ENCODE measurements at places on chromosomes 11 and 22.
A peak's percentile ranks its signal among the peaks of the same experiment; 100 is the strongest.

DNA sequence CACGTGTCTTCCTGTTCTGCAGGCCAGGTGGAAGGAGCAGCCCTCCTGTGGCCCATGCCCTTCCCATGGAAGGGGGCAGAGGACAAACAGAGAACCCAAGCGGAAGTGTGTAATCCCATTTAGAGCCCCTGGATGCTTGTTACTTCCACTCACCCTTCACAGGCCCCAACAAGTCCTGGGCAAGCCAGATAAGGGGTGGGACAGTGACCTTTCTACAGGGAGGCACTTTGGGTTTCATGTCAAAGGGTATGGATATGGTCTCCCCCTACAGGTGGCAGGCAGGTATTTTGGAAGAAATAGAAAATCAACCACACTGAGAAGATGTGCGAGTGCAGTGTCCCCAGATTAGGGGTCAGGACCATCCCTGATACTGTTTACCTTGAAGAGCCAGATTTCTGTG lies 11.4 kb downstream of the MPEG1 start:
- no peak for DNase-seq

DNA sequence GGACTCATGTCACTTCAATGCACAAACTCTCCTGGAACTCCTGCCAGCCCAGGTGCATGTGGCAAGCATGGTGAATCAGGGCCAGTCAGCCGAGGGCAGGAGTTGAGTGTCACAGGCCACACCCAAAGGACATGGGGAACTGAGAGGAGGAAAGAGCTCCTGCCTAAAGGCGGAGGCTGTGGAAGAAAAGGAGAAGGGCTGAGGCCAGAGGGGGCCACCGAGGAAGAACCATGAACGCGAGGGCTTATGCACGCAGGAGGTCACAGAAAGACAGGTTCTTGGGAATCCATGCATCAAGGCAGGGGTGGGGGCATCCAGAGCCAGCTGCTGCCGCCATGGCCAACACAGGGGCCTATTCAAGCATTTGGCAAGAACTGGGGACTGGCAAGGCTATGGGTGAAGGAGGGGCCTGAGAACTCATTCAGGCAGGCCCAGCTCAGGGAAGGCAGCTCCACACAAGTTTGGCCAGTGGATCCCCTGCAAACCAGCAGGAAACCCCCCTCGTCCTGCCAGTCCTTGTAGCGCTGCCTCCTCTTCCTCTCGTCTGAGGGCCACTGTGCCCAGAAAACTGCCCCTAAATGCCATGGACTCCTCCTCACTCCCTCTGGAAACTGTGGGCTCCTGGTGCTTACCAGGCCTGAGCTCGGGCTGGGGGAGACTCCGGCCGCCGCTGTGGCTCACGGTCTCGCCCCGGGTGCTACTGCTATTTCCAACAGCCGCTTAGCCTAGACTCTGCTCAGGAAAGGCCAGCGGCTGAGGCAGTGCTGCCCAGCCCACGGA lies 15.4 kb downstream of the PPM1F start:
- no peak for DNase-seq

- no peak for DNase-seq
These were observed 441.0 kb downstream of the NTM start for GRCh38 chr11:131811383-131811782.

DNA sequence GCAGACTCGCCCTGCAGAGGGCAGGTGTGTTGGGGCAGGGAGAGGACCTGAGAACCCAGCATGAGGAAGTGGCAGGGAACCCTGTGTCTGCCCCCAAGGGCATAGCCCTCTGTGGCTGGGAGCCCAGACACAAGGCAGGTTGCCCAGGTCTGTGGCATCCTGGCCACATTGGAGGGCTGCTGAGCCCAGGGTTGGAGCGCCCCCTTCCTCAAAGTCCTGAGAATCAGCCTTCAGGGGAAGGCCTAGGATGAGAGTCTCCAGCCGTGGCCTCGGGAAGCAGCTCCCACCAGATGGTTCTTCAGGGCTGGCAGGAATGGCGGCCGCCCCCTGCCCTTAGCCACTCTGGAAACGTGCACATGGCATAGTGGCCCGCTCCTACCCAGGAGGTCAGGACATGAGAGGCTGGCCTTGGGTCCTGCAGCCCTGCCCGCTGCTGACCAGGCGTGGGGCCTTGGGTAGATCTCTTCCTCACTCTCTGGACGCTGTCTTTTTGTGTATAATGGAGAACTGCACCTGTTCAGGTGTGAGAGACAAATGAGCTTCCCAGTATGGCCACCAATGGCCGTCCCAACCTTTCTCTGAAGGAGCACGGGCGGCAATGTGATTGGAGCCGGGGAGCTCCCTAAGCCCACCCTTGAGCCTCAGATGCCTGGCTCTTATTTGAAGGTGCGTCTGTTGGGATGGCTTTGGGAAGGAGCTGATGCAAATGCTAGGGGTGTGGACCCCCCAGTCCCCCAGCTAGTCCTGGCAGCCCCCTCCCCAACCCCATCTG lies 4.6 kb upstream of the CDC42BPG start:
- DNase-seq, result no peak

GRCh38 chr11:86106916-86107315 lies 38.0 kb upstream of the PICALM start:
- DNase-seq, result no peak

GRCh38 chr11:43504316-43504950 lies 145.7 kb downstream of the TTC17 start:
- DNase-seq, result no peak

GRCh38 chr22:36510384-36510783 lies 3.5 kb upstream of the FOXRED2 start:
- no peak for DNase-seq

GRCh38 chr11:75313513-75314272 lies 37.8 kb downstream of the ARRB1 start:
- DNase-seq, result peak; percentile 43

GRCh38 chr11:7384691-7385090 lies 100.6 kb upstream of the OLFML1 start:
- no peak for DNase-seq

GRCh38 chr11:92528001-92528400 lies 303.4 kb downstream of the FAT3 start:
- no peak for DNase-seq

DNA sequence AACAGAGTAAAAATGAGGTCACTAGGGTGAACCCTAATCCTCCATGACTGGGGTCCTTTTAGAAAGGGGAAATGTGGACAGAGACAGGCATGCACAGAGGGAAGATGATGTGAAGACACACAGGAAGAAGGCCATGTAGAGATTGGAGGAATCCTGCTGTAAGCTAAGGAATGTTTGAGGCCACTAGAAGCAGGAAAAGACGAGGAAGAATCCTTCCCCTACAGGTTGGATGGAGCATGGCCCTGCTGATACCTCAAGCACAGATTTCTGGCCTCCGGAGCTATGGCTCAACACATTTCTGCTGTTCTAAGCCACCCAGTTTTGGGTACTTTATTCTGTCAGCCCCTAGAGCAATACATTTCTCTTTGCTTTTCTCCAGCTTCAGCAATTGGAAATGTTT lies 486.9 kb downstream of the MIAT start:
- no peak for DNase-seq

GRCh38 chr11:44970293-44970692 lies 19.6 kb upstream of the TP53I11 start:
- no peak for DNase-seq

GRCh38 chr11:63641727-63642126 lies 27.5 kb upstream of the PLAAT3 start:
- DNase-seq, result no peak

- no peak for DNase-seq
These were observed 293.9 kb upstream of the NARS2 start for GRCh38 chr11:78868563-78868962.

GRCh38 chr11:83655976-83656375 lies 369.8 kb upstream of the CCDC90B start:
- no peak for DNase-seq

- no peak for DNase-seq
These were observed 373.9 kb upstream of the C11orf87 start for GRCh38 chr11:109048098-109048497.

GRCh38 chr11:44989831-44990566 lies 39.3 kb upstream of the TP53I11 start:
- DNase-seq, result no peak

GRCh38 chr11:44840521-44841251 lies 110.0 kb downstream of the TP53I11 start:
- DNase-seq, result no peak

DNA sequence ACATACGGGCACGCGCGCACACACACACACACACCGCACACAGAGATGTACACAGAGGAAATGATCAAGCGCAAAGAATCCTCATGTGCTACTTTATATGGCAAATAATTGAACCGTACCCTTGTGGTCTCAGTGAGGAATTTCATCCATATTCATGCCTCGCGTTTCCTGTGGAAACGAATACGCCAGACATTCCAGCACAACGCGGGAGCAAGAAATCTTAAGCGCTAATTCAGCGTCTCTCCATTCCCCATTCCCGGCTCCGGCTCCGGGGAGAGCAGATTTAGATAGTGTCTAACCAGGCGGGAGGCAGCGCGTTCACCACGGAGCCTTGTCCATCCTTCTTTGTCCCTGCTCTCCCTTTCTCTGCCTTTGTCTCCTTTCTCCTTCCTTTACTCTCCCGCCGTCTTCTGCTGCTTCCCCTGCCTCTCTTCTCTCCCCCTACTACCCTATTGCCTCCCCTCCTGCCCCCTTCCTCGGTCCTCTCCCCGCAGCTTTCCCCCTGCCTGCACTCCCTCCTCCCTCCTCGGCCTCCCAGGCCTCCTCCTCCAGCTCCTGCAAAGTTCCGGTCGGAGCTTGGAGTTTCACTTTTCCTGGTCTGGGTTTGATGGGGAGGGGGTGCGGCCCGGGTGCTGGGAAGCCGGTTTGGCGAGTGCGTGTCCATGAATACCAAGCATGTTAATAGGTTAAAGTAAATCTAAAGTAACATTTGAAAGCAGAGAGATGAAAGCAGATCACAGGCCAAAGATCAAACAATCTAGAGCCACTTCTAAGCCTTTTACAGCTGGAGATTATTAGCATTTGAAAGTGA lies 579.3 kb downstream of the BUD13 start:
- DNase-seq, result peak; percentile 13

DNA sequence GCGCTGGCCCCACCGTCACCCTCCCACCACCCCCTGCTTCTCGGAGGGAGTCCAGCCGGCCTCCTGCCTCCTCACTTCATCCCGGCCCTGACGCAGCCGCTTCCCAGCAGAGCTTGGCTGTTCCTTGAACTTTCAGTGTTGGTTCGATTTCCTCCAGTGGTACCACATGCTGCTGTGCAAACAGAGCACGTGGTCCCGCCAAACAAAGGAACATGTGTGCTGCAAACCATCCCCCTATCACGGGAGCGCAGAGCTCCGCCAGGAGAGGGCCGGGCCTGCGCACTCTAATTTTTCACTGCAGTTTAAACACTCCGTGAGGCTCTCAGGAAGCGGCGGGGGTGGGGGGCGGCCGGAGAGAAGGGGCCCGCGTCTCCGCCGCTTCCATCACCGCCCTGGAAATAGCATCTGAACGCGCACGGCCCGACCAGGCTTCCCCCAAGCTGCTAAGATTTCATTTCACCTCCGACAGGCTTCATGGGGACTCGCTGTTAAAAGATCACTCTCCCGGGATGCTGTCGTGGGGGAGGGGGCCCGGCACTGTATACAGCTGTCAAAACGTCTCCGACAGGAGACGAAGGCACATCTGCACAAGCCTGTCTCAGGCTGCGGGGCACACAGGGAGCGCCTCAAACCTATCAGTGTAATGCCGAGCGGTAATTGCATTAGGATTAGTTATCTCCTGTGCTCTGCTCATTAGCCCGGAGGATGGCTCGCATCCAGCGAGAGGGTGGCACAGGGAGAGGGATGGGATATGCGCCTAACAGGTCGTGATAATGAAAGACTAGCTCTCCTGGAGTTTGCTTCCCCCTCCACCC lies 269.9 kb upstream of the SORL1-AS1 start:
- peak; percentile 93 for DNase-seq

GRCh38 chr11:45158891-45159605 lies 12.6 kb downstream of the PRDM11 start:
- no peak for DNase-seq

DNA sequence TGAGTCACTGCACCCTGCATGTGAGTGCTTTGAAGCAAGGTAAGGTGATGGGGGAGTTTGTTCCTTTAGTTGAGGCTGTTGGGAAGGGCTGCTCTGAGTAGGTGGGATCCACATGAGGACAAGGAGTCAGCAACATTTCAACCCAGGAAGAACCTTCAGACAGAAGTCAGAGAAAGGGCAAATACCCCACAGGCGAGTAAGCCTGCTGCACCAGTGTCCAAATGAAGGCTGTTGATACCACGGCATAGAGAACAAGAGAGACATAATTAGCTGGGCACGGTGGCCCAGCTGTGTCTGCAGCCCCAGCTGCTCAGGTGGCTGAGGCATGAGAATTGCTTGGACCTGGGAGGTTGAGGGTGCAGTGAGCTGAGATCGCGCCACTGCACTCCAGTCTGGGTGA lies 54.3 kb upstream of the CLMP start:
- DNase-seq, result no peak

DNA sequence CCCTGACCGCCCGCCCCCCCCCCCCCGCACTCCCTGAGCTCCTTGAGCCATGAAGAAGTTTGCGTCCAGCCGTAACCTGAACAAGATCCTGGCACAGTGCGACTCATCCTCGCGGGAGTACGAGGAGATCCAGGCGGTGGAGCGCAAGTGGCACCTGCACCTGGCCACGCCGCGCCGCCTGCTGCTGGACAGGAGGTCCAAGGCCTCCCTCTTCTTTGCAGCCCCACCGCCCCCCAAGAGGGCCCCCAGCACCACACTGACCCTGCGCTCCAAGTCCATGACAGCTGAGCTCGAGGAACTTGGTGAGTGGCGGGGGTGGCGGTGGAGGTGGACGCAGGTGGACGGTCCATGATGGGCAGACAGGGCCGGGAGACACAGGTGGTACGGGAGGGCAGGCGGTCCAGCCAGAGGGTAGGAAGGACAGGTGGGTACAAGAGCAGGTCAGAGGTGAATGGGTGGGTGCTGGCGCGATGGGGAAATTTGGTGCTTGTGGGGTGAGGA lies 32.1 kb upstream of the ACR start:
- no peak for DNase-seq

DNA sequence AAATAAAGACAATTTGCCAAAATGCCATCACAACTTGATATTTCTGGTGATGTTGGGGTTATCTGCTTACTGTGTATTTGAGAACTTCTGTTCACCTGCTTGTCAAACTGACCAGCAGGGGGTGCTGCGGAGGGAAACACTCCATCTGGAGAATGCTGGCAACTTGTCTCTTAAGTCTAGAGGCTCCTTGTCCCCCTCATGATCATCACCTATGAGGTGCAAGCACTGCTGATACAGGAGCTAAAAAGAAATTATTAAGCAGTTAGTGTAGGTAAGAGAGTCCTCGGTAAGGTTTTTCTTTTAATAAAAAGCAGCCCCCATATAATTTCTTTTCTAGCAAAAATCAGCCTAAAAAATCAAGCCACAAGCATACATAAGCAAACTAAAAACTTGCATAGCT lies 32.7 kb upstream of the GLYATL1B start:
- peak; percentile 30 for DNase-seq

DNA sequence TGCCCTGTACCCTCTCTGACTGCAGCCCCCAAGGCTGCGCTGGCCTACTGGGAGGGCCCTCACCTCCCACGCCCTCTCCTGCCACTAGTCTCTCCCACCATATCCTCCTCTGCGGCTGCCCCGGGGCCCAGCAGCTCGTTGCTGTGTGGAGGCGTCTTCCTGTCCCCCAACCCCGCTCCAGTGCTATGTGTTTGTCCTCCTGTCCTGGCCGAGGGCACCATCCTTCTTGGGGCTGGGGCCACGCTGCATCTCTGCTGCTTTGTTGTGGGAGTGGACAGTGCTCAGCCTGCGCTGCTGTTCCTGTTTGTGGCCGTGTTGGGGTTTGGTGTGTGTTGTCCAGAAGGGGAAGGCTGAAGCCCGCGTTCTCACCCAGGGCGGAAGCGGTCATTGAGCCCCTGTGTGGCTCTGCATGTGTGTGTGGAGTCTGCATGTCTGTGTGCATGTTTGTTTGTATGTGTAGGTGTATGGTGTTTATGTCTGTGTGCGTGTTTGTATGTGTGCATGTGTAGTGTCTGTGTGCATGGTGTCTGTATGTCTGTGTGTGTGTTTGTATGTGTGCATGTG lies 15.7 kb downstream of the TPCN2 start:
- DNase-seq, result no peak
